Activated CD8-positive, alpha-beta memory T cell treated with anti-CD3 and anti-CD28 coated beads, Interleukin-2, amount 10 ng/mL, durations not matched to agents 7 days and 5 days (primary cell): ENCODE measurements at places on chromosomes 7 and 10. TPM values are rescaled to one million over a fixed set of nuclear protein-coding genes. Genes with fewer than 3 reads are reported as not detected.

- no peak overlapping the region for H3K27ac ChIP-seq
- H3K27me3 ChIP-seq, result no peaks in the 10 kb centered on the region
- H3K4me1 ChIP-seq, result no peaks in the 10 kb centered on the region
- H3K36me3 ChIP-seq, result no peaks in the 10 kb centered on the region
- H3K4me3 ChIP-seq, result no peak overlapping the region
These were observed 233.3 kb downstream of the MAD1L1 start for GRCh38 chr7:1999278-1999984.

The SH3PXD2A gene
- total RNA-seq, result 14.5 TPM

- no peak for DNase-seq
- H3K36me3 ChIP-seq, result no peaks in the 10 kb centered on the region
- H3K27ac ChIP-seq, result no peak overlapping the region
- H3K27me3 ChIP-seq, result peaks cover 21% of the 10 kb centered on the region
These were observed 4.1 kb upstream of the CTBP2 start for GRCh38 chr10:125164421-125164820.

- peak overlapping the region; percentile 92 for H3K4me3 ChIP-seq
- DNase-seq, result no peak
- H3K27ac ChIP-seq, result peak overlapping the region; percentile 100
- H3K27me3 ChIP-seq, result peaks cover 6% of the 10 kb centered on the region
- peaks cover 45% of the 10 kb centered on the region for H3K4me1 ChIP-seq
These were observed 1.1 kb upstream of the TNKS2 start for GRCh38 chr10:91797048-91797690.

The GPR15LG gene
- total RNA-seq, result not detected

The NODAL gene
- total RNA-seq, result not detected

The CTNNA3 gene
- total RNA-seq, result not detected

The LIPK gene
- not detected for total RNA-seq

- peaks cover 36% of the 10 kb centered on the region for H3K4me1 ChIP-seq
- DNase-seq, result peak; percentile 47
- H3K27ac ChIP-seq, result peak overlapping the region; percentile 64
- H3K36me3 ChIP-seq, result no peaks in the 10 kb centered on the region
These were observed 448 bp upstream of the GOLGA7B start for GRCh38 chr10:97849103-97849686.

- H3K36me3 ChIP-seq, result no peaks in the 10 kb centered on the region
- peaks cover 13% of the 10 kb centered on the region for H3K27me3 ChIP-seq
- no peak overlapping the region for H3K27ac ChIP-seq
- H3K4me3 ChIP-seq, result no peak overlapping the region
- H3K4me1 ChIP-seq, result peaks cover 6% of the 10 kb centered on the region
These were observed 311.3 kb upstream of the ZMIZ1 start for GRCh38 chr10:78757344-78757925.

DNA sequence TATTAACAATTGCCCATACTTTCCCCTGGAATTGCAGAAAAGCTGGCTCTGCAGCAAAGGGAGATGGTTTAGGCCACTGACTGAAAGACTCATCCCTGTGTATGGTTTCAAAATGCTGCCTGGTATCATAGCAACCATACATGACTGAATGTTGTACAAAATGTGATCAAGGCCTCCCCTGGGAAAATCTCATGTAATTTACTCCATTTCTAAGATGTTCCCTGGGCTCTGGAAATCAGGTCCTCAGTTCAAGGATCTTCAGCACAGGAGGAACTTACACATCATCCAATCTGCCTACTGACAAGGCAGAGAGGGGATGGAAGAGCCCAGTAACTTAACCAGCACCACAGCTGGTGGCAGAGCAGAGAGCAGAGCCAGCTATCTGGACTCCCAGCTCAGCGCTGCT, 111.8 kb downstream of the JAZF1 start:
- no peaks in the 10 kb centered on the region for H3K4me1 ChIP-seq
- H3K27ac ChIP-seq, result no peak overlapping the region
- DNase-seq, result no peak
- H3K4me3 ChIP-seq, result no peak overlapping the region

The C7orf33 gene
- total RNA-seq, result not detected

DNA sequence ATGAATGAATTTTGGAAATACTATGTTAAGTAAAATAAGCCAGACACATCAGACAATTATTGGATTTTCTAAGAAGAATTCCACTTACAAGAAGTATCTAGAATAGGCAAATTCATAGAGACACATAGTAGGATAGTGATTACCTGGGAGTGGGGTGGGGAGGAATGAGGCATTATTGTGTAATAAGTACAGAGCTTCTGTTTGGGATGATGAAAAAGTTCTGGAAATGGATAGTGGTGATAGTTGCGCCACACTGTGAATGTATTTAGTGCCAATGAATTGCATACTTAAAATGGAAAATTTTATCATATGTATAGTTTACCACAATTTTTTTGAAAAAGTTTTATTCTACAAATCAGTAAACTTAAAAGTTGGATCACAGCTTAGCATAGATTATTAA, 297.2 kb upstream of the KAT6B start:
- no peaks in the 10 kb centered on the region for H3K27me3 ChIP-seq
- H3K36me3 ChIP-seq, result peaks cover 19% of the 10 kb centered on the region

The TRIM73 gene
- total RNA-seq, result 7.9 TPM

The MRPS17 gene
- 14.3 TPM for total RNA-seq

DNA sequence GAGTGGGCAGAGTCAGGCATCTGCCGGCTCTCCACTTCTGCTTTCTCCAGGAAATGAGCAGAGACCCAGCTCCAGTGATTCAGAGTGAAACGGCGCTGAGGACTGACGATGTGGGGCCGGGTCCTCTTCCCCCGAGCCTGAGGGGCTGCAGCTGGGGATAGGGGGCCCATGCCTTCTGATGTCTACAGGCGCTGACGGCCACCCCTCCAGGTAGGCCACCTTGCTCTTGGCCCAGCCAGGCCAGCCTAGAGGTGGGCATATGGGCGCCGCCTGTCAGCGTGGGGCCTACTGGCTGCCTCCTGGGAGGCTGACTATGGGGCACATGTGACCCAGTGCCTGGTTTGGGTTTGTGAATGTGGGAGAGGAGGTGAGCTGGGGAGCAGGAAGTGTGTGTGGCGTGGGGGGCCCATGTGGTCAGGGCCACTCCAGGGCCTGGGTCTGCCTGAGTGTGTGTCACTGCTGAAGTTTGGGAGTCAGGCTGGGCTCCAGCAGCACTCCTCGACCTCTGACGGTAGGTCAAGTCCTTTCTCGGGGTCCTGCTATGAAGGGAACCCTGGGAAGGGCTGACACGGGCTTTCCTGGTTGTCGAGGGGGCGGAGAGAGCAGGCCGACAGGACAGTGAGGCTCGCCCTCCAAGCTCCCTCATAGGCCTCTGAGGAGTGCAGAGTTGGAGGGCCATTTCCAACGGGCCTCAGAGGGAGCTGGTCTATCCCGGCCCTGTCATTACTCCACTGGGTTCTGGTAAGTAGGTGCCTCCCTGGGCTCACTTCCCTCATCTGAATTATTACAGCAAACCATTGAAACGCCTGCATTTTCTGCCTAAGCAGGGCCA, at the start of gene WDFY4:
WDFY4 (plus strand) TSS at position 82 of the 832 bp plus-strand sequence. CDS start 24,860 bp downstream, outside the sequence.
- H3K27ac ChIP-seq, result no peak within 1 kb of the TSS
- peaks cover 2% of the 10 kb centered on the region for H3K27me3 ChIP-seq
- H3K36me3 ChIP-seq, result no peaks in the 10 kb centered on the region
- DNase-seq, result no peak

DNA sequence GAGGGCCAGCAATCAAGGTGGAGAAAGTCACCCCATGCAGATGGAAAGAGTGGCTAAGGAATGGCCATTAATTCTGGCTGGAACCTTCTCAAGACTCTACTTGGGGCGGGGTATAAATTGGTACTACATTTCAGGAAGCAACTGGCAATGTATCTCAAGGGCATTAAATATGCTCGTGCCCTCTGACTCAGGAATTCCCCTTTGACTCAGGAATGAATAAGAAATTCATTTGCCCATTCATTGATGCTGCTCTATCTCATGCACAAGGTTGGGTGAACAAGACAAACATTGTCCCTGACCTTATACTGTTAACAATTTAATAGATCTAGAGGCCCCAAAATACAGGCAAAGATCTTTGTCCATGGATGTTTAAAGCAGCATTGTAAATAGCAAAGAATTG, 188.1 kb downstream of the MYOF start:
- DNase-seq, result no peak
- no peak overlapping the region for H3K4me3 ChIP-seq
- peaks cover 6% of the 10 kb centered on the region for H3K27me3 ChIP-seq

The CCAR1 gene
- total RNA-seq, result 107 TPM

DNA sequence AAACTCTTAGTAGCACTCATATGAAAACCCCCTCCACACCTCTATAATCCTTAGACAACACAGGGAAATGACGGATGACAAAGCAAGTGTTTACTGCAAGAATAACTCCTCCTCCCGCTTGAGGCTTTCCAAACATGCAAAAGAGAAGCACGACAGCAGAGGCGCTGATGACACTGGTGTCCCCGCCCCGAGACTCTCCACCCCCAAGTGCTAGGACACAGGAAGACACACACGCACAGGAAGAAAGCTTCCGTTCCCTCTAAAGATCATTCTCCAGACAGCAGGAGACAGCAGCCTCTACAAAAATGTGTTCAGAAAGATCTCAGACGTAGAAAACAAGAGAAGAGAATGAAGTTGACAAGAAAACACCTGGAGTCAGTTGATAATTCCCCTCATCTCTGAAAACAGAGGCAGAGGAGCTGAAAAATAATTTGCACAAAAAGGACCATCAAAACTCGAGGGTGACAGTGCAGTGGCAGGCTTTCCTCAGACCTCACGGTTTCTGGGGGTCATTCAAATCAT, 90.2 kb downstream of the DLG5 start:
- peak; percentile 86 for DNase-seq
- H3K36me3 ChIP-seq, result no peaks in the 10 kb centered on the region
- H3K4me1 ChIP-seq, result peaks cover 18% of the 10 kb centered on the region

The VWDE gene
- total RNA-seq, result 3.4 TPM

DNA sequence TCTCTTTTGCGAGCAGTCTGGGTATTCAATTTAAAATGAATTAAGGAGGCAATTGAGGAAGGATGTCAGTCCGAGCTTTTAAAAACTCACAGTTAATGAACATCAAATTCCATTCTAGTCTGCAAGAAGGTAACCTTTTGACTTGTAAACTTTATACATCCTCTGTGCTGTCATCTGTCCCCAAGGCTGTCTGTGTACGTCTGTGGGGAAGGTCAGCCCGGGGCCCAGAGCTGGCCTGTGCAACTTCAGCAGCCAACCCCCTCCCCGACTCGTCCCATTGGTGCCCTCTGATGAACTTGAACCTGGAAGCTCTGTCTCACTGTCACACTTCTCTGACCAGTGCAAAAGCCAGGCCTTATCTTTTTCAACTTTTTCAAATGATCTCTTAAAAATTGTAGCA, 80.3 kb downstream of the CCDC3 start:
- peaks cover 4% of the 10 kb centered on the region for H3K27me3 ChIP-seq
- H3K27ac ChIP-seq, result no peak overlapping the region
- no peaks in the 10 kb centered on the region for H3K36me3 ChIP-seq
- H3K4me3 ChIP-seq, result no peak overlapping the region

DNA sequence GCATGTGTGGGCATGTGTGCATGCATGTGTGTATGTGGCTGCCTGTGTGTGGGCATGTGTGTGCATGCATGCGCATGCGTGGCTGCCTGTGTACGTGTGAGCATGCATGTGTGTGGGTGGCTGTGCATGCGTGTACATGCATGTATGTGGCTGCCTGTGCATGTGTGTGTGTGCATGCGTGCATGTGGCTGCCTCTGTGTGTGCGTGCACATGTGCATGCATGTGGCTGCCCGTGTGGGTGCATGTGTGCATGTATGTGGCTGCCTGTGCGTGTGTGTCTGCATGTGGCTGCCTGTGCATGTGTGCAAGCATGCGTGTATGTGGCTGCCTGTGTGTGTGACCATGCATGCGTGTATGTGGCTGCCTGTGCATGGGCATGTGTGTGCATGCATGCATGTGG, 217.2 kb downstream of the ELFN1 start:
- H3K4me1 ChIP-seq, result peaks cover 62% of the 10 kb centered on the region
- no peak overlapping the region for H3K4me3 ChIP-seq
- H3K27ac ChIP-seq, result no peak overlapping the region
- no peak for DNase-seq
- H3K27me3 ChIP-seq, result no peaks in the 10 kb centered on the region
- peaks cover 23% of the 10 kb centered on the region for H3K36me3 ChIP-seq

The BLNK gene
- not detected for total RNA-seq

GRCh38 chr10:116910910-116911309, 61.6 kb downstream of the ENO4 start:
- H3K4me1 ChIP-seq, result no peaks in the 10 kb centered on the region
- no peak overlapping the region for H3K4me3 ChIP-seq

DNA sequence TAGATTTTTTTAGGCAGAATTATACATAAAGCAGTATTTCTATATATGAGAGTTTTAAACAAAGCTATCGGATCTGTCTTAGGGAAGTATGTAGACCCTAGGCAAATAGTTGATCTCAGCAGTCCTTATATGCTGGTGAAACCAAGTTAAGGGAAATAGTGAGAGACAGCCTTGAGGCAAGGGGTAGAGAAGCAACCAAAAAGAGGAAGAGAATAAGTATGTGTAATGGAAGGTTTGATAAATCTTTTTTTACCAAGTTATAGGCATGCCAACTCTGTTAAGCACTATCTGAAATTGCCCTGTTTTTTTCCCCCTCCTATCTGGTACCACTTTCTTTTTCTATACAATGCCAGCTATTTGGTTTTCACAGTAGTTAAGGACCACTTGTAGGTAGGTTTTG, 19.9 kb downstream of the SPAG6 start:
- no peak overlapping the region for H3K27ac ChIP-seq
- H3K4me1 ChIP-seq, result peaks cover 38% of the 10 kb centered on the region

- H3K4me3 ChIP-seq, result no peak overlapping the region
- H3K27me3 ChIP-seq, result no peaks in the 10 kb centered on the region
- H3K27ac ChIP-seq, result no peak overlapping the region
- DNase-seq, result no peak
- H3K4me1 ChIP-seq, result no peaks in the 10 kb centered on the region
These were observed 380.4 kb upstream of the SORCS1 start for GRCh38 chr10:107544706-107545520.

- H3K36me3 ChIP-seq, result no peaks in the 10 kb centered on the region
- no peak overlapping the region for H3K27ac ChIP-seq
- peaks cover 7% of the 10 kb centered on the region for H3K27me3 ChIP-seq
- H3K4me1 ChIP-seq, result peaks cover 17% of the 10 kb centered on the region
These were observed 190.6 kb downstream of the TMEM178B start for GRCh38 chr7:141264511-141264910.
